ENCODE measurements at places on chromosomes 5 and 9.

GRCh38 chr9:131349881-131350563, 43.9 kb upstream of the PRRC2B start:
- peak; percentile 74 for DNase-seq

- DNase-seq = no peak
Observed at GRCh38 chr9:89738137-89738932, 133.5 kb downstream of the GADD45G start.

GRCh38 chr9:110161940-110162339, 46.0 kb downstream of the C9orf152 start:
- no peak for DNase-seq

GRCh38 chr9:37476930-37477329, 8.8 kb upstream of the POLR1E start:
- DNase-seq = no peak

GRCh38 chr5:119367502-119368237, 11.9 kb downstream of the TNFAIP8 start:
- DNase-seq = no peak

- no peak for DNase-seq
Observed at GRCh38 chr9:18594837-18595236, 120.9 kb downstream of the ADAMTSL1 start.

DNA sequence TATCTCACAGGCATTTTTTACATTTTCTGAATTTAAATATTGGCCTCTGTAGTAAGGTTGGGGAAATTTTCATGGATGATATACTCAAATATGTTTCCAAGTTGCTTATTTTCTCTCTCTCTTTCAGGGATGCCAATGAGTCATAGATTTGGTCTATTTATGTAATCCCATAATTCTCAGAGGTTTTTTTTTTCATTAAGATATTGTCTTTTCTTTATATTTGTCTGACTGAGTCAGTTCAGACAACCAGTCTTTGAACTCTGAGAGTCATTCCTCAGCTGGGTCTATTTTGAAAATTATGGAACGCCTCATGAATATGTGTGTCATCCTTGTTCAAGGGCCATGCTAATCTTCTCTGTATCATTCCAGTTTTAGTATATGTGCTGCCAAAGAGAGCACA, 223.2 kb downstream of the PCSK1 start:
- DNase-seq = no peak

DNA sequence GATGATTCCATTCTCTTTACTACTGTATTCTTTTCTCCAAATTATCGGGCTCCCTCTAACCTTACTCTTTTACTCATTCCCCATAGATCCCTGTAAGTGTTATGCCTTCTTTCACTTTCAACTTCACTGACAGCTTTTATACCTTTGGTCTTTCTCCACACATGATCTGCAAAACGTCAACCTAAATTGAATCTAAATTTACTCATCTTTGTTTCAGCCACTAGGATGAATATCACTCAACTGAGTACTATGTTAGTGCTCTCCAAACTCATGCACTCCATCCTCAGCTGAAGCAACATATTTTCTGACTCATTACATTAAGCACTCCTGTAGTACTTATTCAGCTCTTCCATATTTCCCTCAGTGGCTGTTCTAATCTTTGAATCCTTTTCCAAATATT, 133.4 kb downstream of the ADAMTS19 start:
- no peak for DNase-seq

GRCh38 chr9:72280913-72281500, 84.0 kb downstream of the ZFAND5 start:
- DNase-seq = peak; percentile 58

- no peak for DNase-seq
Observed at GRCh38 chr5:68918306-68918705, 175.5 kb upstream of the SLC30A5 start.

DNA sequence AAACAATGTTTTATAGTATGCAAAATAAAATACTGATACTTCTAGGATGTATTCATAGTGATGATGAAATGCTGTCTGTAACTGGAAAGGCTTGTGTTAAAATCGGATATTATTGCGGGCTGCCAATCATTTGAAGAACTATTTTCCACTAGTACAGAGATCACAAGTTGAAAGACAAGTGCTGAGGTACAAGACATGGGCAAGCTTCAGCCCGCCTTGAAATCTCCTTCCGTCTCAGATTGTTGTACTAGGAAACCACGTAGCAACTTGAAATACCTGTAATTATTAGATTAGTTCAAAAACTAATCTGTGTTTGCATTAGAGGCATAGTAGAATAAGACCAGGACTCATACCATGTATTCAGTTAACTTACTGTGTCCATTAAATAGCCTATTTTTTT, 218.2 kb downstream of the ARHGEF28 start:
- DNase-seq = no peak

DNA sequence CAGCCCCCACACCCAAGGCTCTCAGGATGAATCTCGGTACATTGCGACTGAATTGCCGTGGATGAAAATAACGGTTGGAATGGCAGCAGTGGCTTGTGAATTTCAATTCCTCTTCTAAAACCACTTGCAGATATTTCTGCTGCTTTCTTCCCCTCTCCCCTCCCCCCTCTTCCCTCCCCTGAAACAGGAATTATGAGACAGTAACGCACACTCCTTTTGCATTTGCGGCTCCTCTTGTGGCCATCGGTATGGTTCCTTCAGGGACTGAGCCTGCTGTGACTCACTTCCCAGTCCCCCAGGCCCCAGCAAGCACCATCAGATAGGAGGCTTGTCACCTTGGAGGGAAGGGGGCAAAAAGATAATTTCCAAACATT, 9.7 kb downstream of the DCANP1 start:
- no peak for DNase-seq

DNA sequence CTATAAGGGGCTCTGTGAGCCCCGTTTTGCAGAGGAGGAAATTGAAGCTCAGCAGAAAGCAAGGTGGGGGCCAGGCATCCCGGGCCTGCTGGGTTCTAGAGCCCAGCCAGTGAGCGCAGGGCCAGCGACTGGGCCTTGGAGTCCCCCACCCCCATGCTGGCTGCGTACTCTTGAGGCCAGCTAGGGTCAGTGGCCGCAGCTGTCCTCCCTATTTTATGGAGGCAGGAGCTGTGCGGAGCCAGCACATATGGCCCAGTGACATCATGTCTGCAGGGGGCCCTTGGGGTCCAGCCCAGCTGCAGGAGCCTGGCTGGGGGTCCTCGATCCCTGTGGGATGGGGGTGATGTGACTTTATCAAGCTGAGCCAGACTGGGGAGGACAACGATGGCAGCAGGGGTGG, 71.3 kb downstream of the HMCN2 start:
- DNase-seq = no peak

GRCh38 chr5:7576023-7576715, 180.2 kb downstream of the ADCY2 start:
- no peak for DNase-seq

GRCh38 chr5:176916337-176916736, 17.2 kb upstream of the HK3 start:
- no peak for DNase-seq

DNA sequence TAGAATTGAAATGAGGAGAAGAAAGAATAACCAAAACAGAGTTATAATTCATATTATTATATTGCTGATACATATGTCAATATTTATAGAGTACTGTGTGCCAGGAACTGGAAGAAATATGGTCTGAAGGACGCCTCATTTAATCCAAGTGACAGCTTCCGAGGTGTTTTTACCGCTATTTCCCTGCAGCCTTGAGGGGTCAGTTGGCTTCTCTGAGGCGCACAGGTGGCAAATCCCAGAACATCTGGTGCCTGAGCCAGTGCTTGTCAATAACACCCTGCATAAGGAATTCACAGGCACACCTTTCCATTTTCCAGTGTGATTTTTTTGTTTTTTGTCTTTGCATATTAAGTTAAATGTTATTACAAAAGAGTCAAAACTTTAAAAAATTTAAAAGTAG, 43.3 kb upstream of the CTSL start:
- no peak for DNase-seq

GRCh38 chr9:31135567-31135966, 1248.9 kb upstream of the ACO1 start:
- DNase-seq = no peak

DNA sequence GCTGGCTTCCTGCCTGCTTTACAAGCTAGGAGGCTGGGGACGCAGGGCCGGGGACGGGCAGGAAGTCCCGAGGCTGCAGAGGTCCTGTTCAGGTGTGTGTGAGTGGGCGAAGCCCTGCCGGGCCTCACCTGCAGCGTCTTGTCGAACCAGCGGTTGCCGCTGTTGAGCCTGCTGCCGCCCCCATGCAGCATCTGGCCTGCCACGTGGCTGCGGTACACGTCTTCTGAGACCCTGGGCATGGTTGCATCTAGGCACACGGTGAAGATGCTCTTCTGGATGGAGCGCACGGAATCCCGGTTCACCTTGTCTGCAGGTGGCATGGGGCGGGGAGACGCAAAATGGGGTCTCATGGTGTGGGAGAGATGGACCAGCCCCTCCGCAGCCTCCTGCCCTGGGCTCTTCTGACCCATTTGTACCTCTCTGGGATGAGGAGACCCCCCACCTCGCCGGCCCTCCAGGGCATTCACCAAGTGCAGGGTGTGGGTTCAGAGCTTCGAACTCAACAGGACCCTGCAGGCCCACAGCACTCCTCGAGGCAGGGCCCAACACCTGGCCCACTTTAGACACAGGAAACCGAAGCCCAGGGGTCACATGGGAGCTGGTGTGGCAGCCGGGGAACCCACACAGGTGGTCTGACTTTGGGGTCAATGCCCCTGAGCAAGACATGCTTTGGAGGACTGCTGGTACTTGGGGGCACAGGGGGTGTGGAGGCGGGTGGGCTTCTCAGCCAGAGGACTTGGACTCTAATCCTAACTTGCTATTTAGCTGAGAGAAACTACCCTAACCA, 10.0 kb downstream of the CRAT start:
- no peak for DNase-seq

DNA sequence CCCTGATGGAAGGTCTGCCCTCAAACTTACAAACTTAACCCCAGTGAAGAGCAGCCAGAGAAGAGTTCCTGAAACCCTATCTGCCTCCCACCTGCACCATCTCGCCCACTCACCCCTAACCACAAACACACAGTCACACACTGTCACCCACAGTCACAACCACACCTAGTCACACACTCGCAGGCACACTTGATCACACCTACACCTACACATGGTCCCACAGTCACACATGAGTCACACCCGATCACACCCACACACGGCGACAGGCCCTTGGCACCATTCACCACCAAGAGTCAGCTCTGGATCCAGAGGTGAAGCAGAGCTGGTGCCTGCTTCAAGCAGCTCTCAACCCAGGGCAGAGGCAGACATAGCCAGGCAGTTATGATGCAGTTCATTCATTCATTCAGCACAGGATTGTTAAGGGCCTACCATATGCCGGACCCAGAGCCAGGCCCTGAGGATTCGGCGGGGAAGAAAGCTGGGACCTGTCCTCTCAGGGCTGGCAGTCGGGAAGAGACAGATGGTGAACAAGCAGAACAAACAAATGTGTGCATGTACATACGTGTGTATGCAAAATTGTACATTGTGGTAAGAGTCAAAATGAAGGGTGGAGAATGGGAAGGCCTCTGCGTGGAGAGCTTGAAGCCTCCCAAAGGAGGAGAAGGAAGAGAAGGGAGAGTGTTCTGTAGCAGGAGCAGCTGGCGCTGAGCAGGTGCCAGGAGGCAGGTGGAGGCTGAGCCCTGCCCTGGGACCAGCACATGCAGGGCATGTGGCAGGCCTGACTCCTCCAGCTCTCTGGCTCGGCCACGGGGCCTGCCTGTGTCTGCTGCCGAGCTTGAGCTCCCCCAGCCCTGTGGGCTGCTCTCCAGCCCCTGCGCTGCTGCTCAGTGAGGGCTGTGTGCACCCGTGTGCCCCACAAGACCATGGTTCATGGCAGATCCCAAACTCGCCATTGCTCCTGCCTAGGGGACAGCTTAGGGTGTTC, 6.4 kb downstream of the TSPAN17 start:
- DNase-seq = peak; percentile 87

Measured in stimulated activated CD4-positive, alpha-beta T cell treated with anti-CD3 and anti-CD28 coated beads, TNF-alpha, amount 100 ng/mL, for 4 hours (primary cell).